Myometrial cell (primary cell): ENCODE measurements at places on chromosomes 6 and 20. TPM values are rescaled to one million over a fixed set of nuclear protein-coding genes. Genes with fewer than 3 reads are reported as not detected.

EPHA7 gene
- total RNA-seq, result under 0.01 TPM in 2 replicates

PNPLA1 gene
- total RNA-seq, result not detected in 2 replicates

GTSF1L gene
- not detected in 2 replicates for total RNA-seq

RCAN2 gene
- 11.2 and 11.7 TPM in 2 replicates for total RNA-seq

GSTA2 gene
- total RNA-seq, result not detected in 2 replicates

KCNK16 gene
- not detected in 2 replicates for total RNA-seq

C6orf163 gene
- 0.35 TPM in 1 of 2 replicates, not detected in the other for total RNA-seq

SNAI1 gene
- 0.89 and 2.0 TPM in 2 replicates for total RNA-seq

IL17F gene
- not detected in 2 replicates for total RNA-seq

CALHM4 gene
- total RNA-seq, result not detected in 2 replicates

HCRTR2 gene
- total RNA-seq, result not detected in 2 replicates

GPRC6A gene
- not detected in 2 replicates for total RNA-seq

CD93 gene
- total RNA-seq, result not detected in 2 replicates

LZTS3 gene
- 4.0 and 8.3 TPM in 2 replicates for total RNA-seq

FAM209B gene
- 3.7 TPM in 1 of 2 replicates, not detected in the other for total RNA-seq

CDH22 gene
- not detected in 2 replicates for total RNA-seq

ETV7 gene
- total RNA-seq, result 0.18 TPM in 1 of 2 replicates, not detected in the other

CDH4 gene
- total RNA-seq, result 10.6 and 13.8 TPM in 2 replicates

GPX5 gene
- total RNA-seq, result not detected in 2 replicates

SSTR4 gene
- not detected in 2 replicates for total RNA-seq

RTF2 gene
- 92.3 and 93.1 TPM in 2 replicates for total RNA-seq

CRIP3 gene
- not detected in 2 replicates for total RNA-seq

KIF13A gene
- 18.3 and 21.3 TPM in 2 replicates for total RNA-seq

CST4 gene
- not detected in 2 replicates for total RNA-seq

SPO11 gene
- not detected in 2 replicates for total RNA-seq

RNF39 gene
- not detected in 2 replicates for total RNA-seq

COL12A1 gene
- 247 and 311 TPM in 2 replicates for total RNA-seq

NKAIN4 gene
- total RNA-seq, result not detected in 2 replicates

CTAGE9 gene
- total RNA-seq, result not detected in 2 replicates

TNF gene
- total RNA-seq, result not detected in 2 replicates

FGD2 gene
- not detected in 2 replicates for total RNA-seq

HRH3 gene
- total RNA-seq, result not detected in 2 replicates

PRDM13 gene
- not detected in 2 replicates for total RNA-seq

SYCP2L gene
- total RNA-seq, result not detected in 2 replicates

USP49 gene
- 0.35 and 1.7 TPM in 2 replicates for total RNA-seq

ZNF311 gene
- 0.29 and 1.2 TPM in 2 replicates for total RNA-seq

HAO1 gene
- total RNA-seq, result not detected in 2 replicates

FAM217A gene
- total RNA-seq, result not detected in 2 replicates

ZSCAN31 gene
- total RNA-seq, result 6.2 and 7.2 TPM in 2 replicates
